ENCODE measurements at places on chromosomes 3 and 15.
A peak's percentile ranks its signal among the peaks of the same experiment; 100 is the strongest.

- DNase-seq = no peak
Measured at GRCh38 chr15:73712107-73712506, 27.9 kb downstream of the CD276 start.

DNA sequence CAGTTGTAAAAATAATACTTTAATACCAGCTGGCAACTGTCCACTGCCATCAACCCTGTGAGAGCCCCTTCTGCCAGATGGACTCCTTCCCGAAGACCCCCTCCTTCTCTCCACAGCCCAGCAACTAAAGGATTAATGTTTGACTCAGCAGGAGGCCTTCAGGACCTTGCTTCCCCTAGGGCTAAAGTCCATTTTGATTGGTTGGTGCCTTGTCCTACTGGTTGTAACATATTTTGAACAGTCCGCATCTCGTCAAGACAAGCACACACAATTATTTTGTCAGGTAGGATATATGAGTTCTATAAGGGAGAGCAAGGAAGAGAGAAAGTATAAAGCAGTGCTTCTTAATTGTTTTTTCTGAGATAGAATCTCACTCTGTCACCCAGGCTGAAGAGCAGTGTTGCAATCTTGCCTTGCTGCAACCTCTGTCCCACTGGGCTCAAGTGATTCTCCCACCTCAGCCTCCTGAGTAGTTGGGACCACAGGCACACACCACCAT, 18.6 kb downstream of the ACOX2 start:
- no peak for DNase-seq

GRCh38 chr15:84960391-84961113, 21.1 kb upstream of the PDE8A start:
- no peak for DNase-seq

GRCh38 chr15:93882141-93882540, 349.2 kb upstream of the MCTP2 start:
- no peak for DNase-seq

DNA sequence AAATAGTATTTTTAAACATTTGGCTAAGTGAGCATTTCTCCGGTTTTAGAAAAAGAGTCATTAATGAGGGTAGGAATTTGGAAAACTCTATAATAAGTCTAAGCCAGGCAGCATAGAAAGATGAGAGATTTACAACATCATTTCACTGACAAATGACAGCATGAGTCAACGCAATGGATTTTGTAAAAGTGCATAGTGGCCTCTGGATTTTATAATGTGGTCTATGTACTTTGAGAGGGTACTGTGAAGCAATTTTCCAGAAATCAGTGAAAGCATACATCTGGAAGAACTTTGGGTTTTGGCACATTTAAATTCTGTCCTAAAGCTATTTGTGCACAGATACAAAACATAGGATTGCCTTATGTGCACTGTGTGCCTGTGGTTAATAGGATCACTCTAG, 130.8 kb upstream of the CCNL1 start:
- DNase-seq = no peak

DNA sequence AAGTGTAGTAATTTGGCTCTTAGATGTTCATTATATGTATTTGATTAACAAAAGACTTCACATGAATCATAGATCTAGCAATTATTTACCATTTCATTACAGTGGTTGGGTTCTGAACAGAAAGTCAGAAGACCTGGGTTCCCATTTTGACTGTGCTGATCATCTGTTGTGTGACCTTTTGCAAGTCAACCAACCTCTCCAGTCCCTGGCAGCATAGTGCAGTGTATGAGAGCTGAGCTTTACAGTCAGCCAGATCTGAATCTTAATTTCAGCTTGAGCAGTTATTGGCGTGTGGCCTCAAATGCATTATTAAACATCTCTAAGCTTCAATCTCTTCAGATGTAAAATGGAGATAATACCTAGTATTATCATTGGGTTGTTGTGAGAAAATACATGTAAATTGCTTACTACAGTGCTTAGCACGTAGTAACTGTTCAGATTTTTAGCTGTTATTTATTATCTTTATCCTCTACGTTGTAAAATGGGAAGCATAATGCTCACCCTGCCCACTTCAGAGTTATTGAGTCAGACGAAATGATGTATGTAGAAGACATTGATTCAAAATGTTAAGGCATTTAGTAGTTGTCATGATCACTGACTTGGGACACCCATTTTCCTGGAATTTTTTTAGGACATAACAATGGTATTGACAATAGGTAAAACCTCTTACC, 104.0 kb downstream of the KLHL25 start:
- DNase-seq = peak; percentile 78

- DNase-seq = no peak
Measured at GRCh38 chr15:43093026-43093425, 12.8 kb downstream of the UBR1 start.

DNA sequence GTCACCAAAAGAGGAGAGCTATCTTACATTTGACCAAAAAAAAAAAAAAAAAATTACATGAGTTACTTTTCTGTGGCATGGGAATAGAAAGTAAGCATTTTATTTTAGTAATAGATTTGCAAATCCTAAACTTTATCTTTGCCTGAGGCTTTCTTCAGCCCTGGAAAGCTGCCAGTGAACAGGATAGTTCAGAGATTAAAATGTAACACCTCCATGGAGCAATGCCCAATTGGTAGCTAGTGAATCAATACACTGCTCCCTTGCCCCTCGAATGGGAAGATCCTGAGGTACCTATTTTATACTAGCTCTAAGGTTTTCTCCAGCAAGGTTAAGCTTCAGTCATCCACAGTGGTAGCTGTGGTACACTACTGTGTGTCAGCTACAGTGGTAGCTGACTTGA, 867.1 kb downstream of the NAALADL2 start:
- no peak for DNase-seq

DNA sequence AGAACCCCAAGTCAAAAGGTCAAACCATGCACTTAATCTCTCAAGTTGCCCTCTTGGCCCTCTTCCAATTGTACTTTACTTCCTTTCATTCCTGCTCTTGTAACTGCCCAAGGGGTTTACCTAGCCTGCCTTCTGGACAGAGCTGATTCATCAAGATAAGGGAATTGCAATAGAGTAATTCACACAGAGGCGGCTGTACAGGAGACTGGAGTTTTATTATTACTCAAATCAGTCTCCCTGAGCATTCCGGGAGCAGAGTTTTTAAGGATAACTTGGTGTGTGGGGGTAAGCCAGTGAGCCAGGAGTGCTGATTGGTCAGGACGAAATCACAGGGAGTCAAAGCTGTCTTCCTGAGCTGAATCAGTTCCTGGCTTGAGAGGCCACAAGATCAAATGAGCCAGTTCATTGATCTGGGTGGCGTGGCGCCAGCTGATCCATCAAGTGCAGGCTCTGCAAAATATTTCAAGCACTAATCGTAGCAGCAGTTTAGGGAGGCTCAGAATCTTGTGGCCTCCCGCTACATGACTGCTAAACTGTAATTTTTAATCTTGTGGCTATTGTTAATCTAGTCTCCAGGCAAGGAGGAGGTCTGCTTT, 590.0 kb downstream of the EPHA3 start:
- DNase-seq = no peak

GRCh38 chr3:36063992-36064391, 316.3 kb upstream of the STAC start:
- no peak for DNase-seq

- DNase-seq = peak; percentile 78
Measured at GRCh38 chr3:50226888-50227389, 9.1 kb upstream of the GNAI2 start.

- DNase-seq = no peak
Measured at GRCh38 chr15:35888815-35889214, 342.9 kb upstream of the DPH6 start.

GRCh38 chr3:9452417-9452816, 55.0 kb downstream of the SETD5 start:
- no peak for DNase-seq

DNA sequence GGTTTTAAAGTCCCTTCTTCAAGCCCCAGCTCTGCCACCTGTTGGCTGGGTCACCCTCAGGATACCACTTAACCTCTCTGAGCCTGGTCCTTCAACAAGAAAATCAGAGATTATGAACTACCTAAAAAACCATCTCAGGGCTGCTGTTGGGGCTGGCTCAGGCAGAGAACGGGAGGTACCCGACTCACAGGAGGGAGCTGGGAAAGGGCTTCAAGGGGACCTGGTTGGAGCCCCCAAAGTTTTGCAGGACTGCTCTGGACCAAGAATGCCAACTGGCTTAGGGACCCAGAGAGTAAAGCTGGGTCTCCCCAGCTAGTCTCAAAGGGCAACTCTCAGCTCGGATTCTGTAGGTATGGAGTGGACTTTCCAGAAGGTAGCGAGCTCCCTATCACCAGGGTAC, 41.5 kb downstream of the WNT7A start:
- DNase-seq = no peak

- no peak for DNase-seq
Measured at GRCh38 chr15:62403164-62403809, 238.2 kb upstream of the C2CD4B start.

GRCh38 chr3:55719508-55719907, 232.4 kb upstream of the WNT5A start:
- no peak for DNase-seq

DNA sequence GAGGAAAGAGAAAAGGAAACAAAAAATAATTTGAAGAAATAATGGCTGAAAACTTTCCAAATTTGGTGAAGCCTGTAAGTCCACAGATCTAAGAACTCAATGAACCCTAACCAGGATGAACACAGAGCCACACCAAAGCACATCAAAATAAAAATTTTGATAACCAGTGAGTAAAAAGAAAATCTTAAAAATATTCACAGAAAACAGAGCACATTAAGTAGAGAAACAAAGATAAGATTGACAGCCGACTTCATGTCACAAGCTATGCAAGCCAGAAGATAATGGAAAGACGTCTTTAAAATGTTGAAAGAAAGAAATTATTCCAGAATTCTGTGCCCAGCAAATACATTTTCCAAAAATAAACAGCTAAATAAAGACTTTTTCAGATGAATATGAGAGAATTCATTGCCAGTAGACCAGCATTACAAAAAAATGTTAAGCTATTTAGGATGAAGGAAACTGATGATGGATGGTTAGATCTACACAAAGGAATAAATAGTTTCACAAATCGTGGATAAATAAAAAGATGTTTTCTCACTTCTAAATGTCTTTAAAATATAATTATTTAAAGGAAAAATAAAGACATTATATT, 140.2 kb upstream of the SKOR1 start:
- no peak for DNase-seq

- peak; percentile 71 for DNase-seq
Measured at GRCh38 chr15:63939531-63940130, 105.9 kb upstream of the HERC1 start.

- no peak for DNase-seq
Measured at GRCh38 chr3:9897408-9898372, 5.0 kb upstream of the IL17RE start.

DNA sequence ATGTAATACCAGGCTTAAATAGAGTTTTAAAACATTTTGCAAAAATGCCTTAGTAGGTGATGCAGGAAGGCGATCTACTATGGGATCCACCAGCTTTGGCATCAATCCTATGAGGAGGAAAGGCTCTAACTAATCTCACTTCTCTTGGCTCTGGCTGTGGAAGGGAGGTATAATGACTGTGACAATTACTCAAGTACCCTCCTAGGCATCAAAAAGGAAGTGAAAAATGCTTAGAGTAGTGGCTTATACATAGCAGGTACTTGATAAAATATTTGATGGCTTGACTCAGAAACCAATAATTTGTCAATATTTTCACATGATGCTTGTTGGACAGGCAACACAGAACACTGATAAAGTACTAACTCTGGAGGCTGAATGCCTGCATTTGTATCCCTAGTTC, 34.1 kb upstream of the SERPINI2 start:
- no peak for DNase-seq

DNA sequence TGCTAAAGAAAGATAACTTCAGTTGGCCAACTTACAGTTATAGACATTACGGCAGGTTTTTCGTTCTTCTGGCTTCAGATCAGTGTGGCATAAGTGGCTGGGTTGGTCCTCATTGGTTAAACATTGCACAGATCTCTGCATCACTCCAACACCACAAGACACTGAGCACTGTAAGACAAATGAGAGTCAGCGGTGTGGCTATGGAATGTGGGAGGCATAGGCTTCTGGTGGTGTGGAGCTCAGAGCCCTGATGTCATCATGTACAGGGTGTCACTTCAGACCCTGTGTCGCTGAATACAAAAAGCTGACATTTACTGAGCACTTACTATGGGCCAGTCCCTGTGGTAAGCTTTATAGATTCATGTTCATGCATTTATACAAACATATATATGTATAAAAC, 146.0 kb downstream of the ADAMTS9 start:
- no peak for DNase-seq

- no peak for DNase-seq
Measured at GRCh38 chr3:50656417-50657195, 18.1 kb upstream of the DOCK3 start.

DNA sequence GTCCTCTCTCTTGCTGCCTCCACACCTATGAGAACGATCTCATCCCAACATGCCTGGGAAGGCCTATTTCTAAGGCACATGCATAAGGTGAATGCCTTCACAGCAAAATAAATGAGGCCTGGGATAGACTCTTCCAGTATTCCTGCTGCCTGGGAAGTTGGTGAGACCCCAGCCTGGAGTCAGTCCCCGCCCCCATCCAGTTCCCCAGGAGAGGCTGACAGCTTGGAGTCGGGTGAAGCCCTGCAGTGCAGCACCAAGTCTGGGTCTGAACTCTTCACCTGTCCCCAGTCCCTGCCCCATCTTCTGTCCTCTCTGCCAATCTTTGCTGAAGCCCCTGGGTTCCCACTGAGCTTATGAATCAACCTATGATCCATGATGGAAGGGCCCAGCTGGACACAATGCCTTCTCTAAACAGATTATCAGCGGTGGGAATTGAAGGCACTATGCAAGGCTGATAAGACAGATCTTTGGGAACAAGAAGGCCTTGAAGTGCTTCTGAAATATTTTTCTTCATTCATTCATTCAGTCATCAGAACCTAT, 10.2 kb upstream of the APBA2 start:
- no peak for DNase-seq

GRCh38 chr3:185701611-185702261, 115.6 kb downstream of the SENP2 start:
- no peak for DNase-seq

GRCh38 chr15:66486887-66487286, 10.7 kb downstream of the SNAPC5 start:
- DNase-seq = no peak
